ENCODE measurements at places on chromosomes 2 and 18.

DNA sequence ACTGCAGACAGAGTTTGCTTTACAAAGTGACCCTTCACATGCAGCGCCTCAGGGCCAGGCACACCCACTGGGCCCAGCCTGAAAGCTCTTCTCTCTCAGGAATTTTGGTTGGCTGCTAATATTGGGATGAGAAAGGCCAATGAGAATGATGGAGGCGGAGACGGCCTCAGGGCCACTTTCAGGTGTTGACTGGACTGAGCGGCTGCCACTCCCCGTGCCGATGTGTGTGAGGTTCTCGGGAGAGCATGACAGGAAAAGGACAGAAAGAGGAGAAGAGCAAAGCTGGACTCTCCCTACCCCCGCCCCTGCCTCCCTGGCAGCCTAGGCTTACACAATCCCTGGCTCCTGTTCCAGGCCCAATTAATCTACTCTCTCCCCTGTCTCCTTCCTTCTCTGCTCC is 155.7 kb downstream of the CELF4 start:
- no peak for DNase-seq

- peak; percentile 76 for DNase-seq
Measured at GRCh38 chr2:136019306-136019705, 33.9 kb upstream of the DARS1 start.

DNA sequence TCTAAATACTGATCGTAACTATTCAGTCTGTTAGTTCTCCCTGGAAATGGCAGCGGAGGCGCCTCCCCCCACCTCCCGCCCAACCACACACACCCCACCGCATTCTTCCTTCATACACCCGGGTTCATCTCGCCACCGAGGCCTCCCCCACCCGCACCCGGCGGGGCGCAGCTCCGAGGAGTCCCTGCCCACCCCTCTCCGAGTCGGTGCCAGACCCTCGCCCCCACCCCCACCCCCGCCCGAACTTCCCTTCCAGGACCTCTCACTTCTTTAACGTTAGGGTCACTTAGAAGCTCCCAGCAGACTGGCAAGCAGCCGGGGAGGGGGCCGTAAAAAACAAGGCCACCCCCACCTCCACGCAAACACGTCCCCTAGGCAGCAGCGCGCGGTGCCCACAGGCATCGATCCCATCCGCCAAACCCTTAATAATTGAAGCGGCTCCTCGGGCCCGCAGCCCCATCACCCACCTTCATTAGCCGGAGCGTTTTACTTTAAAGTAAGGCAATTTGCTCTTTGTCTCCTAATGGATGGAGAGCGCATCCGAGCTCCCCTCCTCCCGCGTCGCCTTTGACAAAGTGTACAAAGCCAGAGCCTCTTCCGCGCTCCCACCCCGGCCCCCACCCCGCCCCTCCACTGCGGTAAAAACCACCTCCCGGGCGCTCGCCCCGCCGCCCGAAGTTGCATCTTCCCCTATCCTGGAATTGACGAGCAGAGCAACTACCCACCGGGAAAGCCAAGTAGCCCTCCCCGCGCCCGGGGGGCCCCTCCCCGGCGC is 624 bp downstream of the ZNF516 start:
- DNase-seq = no peak

DNA sequence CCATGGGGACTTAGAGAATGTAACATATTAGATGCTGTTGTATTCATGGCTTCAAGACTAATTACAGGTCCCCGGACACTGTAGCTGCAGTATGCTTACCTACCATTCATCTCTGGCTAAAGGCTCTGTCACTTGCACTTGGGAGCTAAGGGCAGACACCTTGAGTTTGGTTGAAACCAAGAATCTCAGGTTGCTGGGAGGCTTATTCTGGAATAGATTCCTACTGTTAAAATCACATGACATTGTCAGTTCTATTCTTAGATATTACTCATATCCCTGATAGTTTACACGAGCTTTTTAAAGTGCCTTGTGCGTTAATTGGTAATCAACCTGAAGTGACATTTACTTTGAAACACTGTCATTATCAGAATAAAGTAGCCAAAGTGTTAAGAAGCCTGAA is 73.0 kb upstream of the EPB41L5 start:
- DNase-seq = no peak

- no peak for DNase-seq
Measured at GRCh38 chr2:12045864-12046291, 299.4 kb downstream of the LPIN1 start.

DNA sequence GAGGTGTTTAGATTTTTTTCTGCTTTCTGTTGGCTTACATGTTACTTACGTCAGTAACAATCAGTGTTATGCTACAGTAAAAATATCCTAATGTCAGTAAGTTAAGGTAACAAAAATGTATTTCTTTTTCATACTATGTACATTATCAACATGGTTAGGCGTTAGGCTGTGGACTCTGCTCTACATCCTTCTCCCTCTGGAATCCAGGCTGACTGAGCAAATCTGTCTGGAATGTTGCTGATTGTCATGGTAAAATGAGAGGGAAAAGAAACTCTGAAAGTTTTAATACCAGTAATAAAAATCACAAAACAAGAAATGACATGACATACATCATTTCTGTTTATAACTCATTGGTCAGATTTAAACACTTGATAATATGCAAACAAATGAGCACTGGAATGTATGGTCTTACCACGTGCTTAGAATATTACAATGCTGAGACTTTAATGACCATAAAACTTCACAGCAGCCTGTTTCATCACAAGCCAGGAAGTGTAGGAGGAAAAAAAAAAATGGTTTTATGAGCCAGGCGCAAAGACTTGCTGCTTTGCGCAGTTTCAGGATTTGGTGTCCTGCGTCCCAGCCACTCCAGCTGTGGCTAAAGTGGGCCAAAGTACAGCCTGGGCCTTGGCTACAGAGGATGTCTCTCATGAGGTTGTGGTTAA is 252.4 kb downstream of the FSIP2 start:
- DNase-seq = no peak

DNA sequence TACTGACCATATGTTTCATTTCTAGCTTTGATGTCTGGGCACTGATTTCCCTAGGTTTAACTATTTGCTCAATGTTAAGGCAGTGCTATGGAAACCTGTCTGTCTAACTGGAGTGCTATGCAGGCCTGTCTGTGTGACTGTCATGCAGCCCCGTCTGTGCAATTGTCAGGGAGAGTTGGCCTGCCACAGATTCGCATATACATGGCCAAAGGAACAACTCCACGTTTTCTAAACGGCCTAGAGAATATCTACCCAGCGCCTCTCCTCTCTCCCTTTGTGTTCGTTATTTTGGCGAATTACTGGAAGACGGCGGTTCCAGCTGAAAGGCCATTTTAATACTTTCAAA is 59.6 kb upstream of the PSME4 start:
- DNase-seq = no peak

All from CD14-positive monocyte (primary cell).